NCI-H526 treated with DMSO at 0.1 percent for 48 hours (cell line): ENCODE measurements at places on chromosomes 3 and 15.

DNA sequence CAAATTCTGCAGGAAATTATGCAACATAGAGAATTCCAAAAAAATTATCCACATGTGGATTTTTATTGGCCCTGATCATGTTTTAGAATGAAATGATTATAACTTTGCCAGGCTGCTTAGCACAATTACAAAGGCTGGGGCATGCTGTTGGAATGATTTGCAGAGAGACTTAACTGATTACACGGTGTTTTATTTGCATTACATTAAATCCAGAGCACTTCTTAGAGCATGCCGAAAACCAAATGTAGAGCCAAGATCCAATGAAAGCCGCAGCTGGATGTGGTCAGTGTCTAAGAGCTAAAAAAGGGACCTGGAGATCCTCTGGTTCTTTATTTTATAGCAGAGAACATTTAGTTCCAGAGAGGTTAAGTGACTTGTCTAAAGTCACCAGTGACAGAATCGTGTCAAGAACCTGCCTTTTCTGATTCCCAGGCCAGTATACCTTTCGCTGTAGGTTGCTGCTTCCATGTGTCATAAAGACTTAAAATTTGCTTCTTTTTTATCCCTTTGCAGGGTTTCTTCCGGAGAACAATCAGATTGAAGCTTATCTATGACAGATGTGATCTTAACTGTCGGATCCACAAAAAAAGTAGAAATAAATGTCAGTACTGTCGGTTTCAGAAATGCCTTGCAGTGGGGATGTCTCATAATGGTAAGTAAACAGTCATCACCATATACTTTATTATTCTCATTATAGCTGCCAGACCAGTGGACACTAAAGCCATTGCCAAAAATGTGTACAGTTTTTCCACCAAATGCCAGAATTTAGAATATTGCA, 92.0 kb upstream of the TSEN2 start:
- DNase-seq, result no peak

- no peak for DNase-seq
These were observed 73.6 kb downstream of the EEFSEC start for GRCh38 chr3:128226795-128227395.

DNA sequence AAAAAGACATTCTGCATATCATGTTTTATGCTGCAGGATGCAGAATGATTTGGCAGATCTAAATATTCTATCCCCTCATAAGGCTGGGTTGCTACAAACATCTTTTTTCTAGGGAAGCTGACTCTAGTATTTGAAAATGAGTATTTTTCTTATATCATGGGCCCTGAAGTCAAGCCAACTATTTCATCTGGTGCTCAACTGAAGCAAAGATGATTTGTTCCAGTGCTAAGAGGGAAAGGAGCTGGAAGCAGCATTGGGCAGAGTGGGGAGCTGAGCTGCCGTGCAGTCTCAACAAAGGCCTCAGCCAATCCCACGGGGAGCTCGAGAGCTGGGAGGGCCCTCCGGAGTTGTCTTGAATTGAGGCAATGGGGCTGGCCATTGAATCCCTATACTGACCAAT, 155.3 kb upstream of the SLCO3A1 start:
- DNase-seq, result no peak

GRCh38 chr3:114308377-114308776, 14.5 kb downstream of the TIGIT start:
- DNase-seq, result no peak

DNA sequence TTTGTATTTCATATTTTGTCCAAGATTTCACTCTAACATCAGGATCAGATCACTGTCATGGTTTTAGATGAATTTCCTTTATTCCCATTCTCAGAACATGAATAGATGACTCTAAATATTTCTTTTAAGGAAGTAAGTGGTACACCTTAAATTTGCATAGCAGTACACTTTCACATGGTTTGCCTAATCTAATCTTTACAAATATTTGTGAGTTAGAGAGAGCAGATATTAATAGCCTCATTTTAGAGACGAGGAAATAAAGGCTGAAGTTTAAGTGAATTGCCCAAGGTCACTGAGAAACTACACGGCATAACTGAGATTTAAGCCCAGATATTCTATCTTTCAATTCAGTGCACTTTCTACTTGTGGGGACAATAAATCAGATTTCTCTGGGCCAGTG, 14.2 kb downstream of the TERC start:
- DNase-seq, result no peak

GRCh38 chr3:152272771-152273242, 4.1 kb downstream of the MBNL1 start:
- DNase-seq, result no peak

DNA sequence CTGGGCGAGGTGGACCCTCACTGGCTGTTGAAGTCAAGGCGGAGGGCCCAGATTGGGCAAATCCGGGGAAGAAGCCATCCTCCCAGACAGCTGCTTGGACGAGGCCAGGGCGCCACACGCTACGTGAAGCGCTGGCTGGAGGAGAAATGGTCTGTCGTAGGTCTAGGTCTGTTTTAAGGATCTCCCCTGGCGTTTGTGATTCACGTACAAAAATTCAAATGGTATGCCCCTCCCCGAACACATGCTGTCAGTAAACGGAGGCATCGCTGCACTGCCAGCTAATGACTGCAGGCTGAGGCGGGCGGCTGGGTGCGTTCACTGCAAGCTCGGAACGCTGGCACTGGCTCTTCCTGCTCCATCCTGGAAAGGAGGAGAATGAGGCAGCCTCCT, 69.9 kb downstream of the EPHB3 start:
- DNase-seq, result no peak

GRCh38 chr3:60803216-60804173, 447.8 kb downstream of the FHIT start:
- no peak for DNase-seq

- DNase-seq, result no peak
These were observed 1088.6 kb downstream of the TUSC7 start for GRCh38 chr3:117798221-117798620.

DNA sequence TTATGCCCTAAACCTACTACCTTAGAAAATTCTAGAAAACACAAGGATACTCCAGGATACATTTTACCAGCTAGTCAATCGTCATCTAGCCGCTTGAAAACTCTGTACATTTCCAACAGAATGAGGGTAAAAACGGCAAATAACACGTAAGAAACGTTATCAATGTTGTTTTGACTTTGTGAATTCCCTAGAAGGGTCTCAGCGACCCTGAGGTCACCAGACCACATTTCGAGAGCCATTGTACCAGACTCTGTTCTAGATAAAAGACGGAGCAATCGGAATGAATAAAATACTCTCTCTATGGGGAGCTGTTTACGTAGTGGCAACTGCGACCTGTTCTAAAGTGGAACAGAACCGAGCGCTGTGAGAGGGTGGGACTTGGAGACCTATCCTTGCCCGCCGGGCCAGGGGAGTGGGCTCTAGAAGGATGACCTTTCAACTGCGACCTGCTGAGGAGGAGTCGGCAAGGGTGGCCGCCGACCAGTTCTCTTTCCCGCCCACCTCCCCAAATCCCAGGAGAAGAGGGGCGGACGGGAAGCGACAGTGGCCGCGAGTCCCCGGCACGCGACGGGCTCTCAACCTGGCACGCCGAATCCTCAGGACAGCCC, 778 bp upstream of the AP4E1 start:
- DNase-seq, result peak; percentile 20

DNA sequence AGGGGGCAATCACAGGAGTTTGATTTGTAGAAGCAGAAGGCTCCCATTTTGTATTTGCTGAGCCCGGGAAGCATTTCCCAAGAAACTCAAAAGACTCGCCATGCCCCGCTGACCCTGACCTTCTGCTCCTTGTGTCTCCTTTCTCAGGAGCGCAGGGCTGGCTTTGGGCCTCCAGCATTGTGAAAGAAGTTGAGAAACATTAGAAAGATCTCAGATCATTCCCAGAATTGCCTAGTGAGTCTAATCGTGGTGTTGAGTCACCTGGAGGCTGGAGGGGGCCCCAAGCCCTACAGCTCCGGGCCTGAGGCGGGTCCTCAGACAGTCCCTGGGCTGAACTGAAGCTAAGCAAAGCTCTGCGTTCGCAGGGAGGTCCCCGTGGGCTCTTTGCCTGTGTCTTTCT, 10.9 kb upstream of the PIGZ start:
- no peak for DNase-seq

DNA sequence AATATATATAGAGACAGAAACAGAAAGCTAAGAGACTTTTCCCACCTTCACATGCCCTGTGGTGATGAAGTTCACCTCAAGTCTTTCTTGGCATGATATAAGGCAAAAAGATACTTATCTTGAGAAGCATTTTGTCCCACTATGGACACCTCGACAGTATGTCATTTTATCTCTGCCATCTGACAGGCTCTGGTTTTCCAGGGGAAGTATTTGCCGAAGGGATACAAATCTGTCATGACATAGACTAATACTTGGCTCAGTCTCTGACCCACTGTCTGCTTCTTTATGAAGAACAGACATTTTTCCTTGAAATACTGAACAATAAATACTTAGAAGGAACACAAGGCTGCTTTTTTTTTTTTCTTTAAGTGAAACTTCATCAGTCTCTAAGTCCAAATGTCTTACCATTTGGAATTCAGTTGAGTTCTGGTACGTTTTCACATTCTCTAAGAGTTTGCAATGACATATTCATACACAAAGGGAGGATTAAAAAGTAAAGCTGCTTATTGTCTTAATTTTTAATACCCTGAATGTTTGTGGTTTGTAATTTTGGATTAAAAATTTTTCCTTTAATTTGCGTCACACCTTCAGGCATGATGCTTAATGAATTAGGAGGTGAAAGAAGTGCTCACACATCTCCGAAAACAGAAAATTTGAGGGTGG, 87.8 kb upstream of the LMOD3 start:
- DNase-seq, result no peak

GRCh38 chr3:55771503-55771902, 284.4 kb upstream of the WNT5A start:
- DNase-seq, result no peak

DNA sequence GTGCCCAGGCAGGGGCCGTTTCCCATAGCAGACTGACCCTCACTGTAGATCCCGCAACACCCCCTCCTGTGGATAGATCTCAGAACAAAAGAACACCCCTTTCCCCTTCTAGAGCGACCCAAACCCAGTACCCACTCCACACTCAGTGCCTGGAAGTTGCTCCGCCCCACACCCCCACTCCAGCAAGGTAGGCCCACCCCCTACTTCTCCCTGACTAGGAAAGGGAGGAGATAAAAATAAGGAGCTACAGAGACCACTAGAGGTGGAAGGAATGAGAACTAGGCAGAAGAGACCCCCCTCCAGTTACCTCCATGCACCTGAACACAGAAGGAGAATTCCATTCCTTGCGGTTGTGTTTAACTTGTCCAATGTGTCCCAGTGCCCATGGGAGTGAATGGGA, 30.2 kb upstream of the PARL start:
- DNase-seq, result no peak

- DNase-seq, result peak; percentile 44
These were observed 3.2 kb upstream of the SIN3A start for GRCh38 chr15:75454471-75455378.

- DNase-seq, result peak; percentile 50
These were observed 3.4 kb downstream of the PARP9 start for GRCh38 chr3:122560680-122561079.

- DNase-seq, result no peak
These were observed 127.7 kb downstream of the SPATA16 start for GRCh38 chr3:173013219-173013832.

DNA sequence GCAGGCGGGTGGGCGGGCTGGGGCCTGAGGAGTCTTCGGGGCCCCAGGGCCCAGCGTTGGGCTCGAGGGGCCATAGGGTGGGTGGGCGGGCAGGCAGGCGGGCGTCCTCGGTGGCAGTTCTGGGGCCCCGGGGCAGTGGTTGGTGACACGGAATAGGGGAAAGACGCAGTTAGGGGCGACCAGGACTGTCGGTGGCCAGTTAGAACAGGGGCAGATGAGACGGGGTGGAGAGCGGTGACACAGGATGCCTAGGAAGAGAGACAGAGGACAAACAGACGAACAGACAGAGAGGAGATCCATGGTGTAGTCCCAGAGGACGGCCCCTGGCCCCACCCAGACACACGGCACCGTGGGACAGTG, 36.5 kb downstream of the GRIP2 start:
- DNase-seq, result no peak

DNA sequence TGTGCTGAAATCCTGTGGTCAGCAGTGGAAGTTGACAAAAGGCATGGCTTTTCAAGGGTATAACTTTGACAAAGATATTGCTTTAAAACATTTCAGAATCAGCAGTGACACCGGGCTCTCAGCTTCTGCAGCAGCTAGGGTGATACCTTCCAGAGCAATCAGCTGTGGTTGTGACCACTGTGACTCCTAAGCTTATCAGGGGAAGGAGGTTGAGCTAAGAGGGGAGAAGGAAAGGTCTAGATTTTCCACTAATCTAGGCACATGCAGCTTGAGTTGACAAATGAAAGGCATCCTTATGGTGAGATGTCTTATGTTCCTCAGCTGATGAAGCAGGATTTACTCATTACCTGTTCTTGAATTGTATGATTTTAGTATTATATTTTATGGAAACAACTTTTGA, 16.3 kb upstream of the LRRFIP2 start:
- DNase-seq, result no peak

DNA sequence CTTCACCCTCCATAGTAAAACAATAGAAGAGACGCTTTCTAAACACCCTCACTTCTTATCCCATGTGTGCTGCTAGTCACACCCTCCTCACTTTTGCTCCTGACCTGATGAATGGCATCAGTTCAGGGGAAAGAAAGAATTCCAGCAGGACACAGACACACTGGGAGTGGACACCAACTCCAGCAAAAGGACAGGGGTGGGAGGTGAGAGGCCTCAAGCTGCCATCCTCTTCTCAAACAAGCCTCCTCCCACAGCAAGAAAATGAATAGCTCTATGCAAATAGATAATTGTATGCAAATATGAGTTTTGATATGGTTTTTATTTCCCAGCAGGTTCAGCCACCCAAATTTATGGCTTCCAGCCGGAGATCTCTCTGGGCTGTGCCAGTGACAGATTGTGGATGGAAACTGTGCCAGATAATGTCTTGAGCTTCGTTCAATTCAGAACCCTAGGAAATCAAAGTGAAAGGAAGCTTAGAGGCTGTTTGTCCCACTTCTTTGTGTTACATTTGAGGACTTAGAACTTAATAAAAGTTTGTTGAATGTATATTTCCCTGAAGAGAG, 209.3 kb upstream of the PPP2R3A start:
- peak; percentile 74 for DNase-seq

DNA sequence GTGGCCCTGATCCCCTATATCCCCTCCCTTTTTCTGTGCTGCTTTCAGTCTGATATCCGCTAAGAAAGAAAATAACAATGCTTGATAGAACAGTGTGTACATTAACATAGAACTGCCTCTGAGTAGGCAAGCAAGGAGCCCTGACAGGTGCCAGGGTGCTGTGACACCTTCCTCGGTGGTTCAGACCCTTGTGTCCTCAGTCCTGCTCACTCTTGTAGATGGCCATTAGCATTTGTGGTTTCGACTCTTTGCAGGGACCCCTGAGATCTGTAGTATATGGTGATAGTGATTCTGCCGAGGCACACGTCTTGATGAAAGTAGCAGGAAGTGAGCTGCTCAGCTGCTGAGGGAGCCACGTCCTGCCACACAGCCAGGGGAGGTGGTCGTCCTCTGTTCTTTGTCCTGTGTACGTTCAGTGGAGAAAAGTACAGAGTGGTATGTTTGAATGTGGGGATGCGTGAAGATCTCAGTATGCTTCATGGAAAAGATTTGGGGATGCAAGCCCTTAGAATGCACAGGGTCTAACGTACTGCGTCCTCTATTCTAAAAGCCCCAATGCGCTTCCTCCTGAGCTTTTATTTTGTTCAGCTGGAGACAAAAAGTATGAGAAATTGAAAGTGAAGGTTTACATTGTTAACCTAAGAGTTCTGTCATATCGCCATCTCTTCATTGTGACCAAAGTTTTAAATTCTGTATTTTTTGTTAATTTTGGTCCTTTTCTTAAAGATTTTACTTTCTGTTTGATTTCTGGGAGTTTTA, 35.4 kb downstream of the PXYLP1 start:
- no peak for DNase-seq

GRCh38 chr3:4532535-4533112, 39.5 kb downstream of the ITPR1 start:
- DNase-seq, result no peak
